K562 (cell line): ENCODE measurements at places on chromosomes 2 and 18.

GRCh38 chr2:242011991-242012764 lies 142.6 kb downstream of the RTP5 start:
- DNase-seq = no peak

- peak; percentile 2 for DNase-seq
These were observed 58.9 kb upstream of the CTNNA2 start for GRCh38 chr2:79453918-79454317.

GRCh38 chr2:27527182-27527581 lies 30.5 kb downstream of the GCKR start:
- peak; percentile 38 for DNase-seq

DNA sequence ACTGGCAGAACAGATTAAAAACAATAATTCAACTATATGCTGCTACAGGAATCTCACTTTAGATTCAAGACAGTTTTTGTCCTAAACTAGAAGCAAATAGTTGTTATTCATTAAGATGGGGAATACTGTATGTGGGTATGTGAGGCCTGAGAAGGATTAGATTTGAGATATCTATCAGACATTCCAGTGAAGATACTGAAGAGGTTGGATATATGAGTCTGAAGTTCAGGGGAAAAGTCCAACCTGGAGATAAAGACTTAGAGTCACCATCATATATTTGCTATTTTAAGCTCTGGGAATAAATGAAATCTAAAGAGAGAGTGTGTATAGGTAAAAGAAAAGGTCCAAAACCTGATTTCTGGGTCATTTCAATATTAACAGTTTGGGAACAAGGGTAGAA lies 96.2 kb upstream of the RBBP8 start:
- DNase-seq = no peak

DNA sequence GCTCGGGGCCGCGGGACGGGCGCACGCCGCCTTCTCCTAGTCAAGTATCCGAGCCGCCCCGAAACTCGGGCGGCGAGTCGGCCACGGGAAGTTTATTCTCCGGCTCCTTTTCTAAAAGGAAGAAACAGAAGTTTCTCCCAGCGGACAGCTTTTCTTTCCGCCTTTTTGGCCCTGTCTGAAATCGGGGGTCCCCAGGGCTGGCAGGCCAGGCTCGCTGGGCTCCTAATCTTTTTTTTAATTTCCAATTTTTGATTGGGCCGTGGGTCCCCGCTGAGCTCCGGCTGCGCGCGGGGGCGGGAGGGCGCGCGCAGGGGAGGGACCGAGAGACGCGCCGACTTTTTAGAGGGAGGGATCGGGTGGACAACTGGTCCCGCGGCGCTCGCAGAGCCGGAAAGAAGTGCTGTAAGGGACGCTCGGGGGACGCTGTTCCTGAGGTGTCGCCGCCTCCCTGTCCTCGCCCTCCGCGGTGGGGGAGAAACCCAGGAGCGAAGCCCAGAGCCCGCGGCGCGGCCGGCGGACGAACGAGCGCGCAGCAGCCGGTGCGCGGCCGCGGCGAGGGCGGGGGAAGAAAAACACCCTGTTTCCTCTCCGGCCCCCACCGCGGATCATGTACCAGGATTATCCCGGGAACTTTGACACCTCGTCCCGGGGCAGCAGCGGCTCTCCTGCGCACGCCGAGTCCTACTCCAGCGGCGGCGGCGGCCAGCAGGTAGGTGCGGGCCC lies 617 bp downstream of the FOSL2 start:
- peak; percentile 72 for DNase-seq
